ENCODE measurements at places on chromosomes 6 and 20.

GRCh38 chr20:57476084-57476526 lies 48.8 kb downstream of the CTCFL start:
- DNase-seq, result no peak

GRCh38 chr20:10492065-10492464 lies 57.0 kb downstream of the SLX4IP start:
- no peak for DNase-seq

DNA sequence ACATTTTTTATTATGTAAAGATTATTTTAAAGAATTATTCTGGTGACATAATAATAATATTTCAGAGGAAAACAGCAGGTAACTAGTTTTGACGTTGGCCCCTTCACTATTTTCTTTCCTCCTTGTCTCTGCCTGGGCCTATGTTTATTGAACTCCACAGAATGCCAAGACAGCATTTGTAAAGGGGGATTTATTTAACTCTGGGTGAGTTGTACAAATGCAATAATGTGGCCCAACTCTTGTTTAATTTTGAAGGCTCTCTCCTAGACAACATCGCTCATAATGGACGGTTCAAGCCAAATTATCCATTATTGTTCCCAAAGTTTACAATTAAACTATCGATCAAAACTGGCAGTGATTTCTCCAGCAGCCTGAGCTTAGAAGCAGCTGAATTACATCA lies 374.3 kb upstream of the SLC35B3 start:
- no peak for DNase-seq

DNA sequence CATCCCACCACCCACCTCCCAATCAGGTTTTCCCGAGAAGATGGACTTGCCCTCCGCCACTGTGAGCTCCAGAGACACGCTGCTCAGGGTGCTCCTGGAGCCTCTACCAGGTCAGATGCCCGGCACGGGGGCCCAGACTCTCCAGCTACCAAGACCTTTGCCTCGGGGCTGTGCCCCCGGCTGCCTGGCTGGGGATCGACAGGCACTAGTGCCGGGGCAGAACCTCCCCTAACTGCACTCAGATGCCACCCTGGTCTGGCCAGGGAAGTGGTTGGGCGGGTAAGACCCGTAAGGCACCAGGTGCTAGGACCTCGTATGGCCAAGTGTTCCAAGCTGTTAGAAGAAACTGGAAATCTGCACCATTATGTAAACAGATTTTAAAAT lies 100.7 kb downstream of the ASXL1 start:
- no peak for DNase-seq

DNA sequence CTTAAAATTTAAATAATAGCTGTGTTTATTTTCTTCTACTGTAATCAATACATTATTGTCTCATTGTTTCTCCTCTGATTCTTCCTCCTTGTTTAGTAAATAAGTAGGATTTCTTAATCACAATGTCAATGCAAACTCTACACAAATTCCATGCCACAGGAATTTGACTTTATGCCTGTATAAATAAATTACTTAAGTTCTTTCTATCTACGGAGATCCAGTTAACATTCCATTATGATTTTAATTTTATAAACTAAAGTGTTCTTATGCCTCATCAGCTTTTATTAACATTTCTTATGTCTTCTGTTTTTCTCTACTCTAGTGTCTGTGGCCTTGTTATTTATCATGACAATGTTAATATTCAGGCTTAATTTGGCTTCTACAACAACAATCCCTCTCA lies 1169.2 kb downstream of the GRIK2 start:
- DNase-seq, result no peak

DNA sequence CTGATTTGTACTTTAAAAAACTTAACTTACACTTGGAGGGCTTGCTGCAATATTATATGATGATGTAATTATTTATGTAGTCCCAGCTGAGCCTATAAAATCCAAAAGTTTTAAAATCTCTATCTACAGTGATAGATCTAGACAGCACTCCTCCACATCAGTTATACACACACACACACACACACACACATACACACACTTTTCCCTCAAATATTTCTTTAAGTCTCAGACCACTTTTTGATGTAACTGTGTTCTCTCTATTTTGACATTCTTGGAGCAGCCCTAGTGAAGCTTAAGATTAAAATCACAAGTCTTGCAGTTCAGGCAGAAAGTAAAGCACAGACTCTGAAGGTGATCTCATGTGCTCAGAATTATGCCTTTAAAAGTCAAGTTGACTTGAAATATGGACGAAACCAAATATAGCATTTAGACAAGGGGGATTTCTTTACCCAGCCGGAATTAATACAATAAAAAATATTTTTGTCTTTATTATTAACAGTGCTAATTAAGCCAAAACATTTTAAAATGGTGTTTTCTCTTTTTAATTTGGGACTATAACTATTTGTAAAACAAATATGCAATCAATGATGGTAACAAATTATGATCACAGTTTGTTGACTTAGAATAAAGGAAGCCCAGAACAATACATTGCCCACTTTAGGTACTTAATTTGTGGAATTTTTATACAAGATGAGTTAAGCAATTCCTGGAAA lies 63.5 kb upstream of the TMEM30A start:
- no peak for DNase-seq

DNA sequence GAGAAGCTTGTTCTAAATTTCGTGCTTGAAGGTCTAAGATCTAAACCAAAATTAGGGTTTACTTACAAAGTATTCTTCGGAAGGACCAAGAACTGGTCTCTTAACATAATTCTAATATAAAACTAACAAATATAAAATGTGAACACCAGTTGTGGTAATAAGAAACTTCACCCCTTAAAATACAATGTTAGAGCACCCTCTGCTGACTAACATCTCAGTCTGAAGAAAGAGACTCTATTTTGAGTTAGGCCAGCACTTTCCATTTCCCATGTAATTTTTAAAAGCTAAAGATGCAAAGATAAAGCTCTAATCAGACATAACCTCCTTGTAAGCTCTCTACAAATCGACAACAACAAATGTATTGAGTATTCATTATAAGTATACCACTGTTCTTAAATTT lies 24.6 kb downstream of the ATG5 start:
- DNase-seq, result no peak

GRCh38 chr20:21286775-21287174 lies 16.4 kb upstream of the XRN2 start:
- no peak for DNase-seq

GRCh38 chr20:41247523-41248367 lies 69.8 kb downstream of the ZHX3 start:
- DNase-seq, result no peak

DNA sequence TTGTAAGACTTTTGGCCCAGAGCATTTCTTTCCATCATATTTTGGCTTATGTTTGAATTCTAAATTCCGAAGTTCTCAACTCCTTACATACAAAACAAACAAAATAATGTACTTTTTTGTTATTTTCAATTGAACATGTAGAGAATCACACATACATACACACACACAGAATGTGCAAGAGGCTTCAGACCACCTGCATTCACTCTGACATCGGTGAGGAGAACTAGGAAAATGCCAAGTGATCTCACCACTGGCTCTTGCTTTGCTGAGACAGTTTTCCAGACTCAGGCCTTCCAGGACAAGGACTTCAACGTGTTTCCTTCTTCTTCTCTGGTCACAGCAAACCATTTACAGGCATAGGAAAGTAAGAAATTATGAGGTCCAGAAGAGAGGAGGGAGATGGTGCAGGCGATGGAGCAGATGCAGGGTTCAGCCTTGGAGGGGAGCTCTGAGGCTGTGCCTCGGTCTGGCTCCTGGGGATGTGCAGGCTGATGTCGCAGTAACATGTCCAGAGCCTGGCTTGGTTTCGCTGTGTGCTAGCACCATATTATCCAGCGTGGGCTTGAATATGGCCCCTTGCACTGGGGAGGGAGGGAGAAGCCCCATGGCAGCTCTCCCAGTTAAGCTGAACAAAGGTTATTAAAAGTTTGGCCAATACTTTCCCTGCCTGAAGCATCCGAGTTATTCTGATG lies 93.4 kb downstream of the DACT2 start:
- no peak for DNase-seq

DNA sequence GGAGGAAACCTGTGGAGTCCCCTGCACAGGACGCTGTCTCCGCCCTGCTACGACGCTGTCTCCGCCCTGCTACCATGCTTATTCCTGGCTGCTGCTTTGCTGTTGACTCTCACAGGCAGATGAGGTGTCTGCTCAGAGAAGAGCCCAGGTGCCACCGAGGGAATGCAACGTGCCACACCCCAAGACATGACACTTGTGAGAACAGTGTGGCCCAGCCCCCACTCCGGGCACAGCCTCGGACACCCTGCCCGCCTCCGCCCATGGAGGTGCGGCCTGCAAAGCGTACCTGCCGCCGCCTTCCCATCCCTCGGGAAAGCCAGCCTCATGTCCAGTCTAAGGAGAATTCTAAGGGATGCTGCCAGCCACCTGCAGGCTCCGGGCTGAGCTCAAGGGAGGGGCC lies 15.6 kb upstream of the MRGBP start:
- DNase-seq, result no peak

DNA sequence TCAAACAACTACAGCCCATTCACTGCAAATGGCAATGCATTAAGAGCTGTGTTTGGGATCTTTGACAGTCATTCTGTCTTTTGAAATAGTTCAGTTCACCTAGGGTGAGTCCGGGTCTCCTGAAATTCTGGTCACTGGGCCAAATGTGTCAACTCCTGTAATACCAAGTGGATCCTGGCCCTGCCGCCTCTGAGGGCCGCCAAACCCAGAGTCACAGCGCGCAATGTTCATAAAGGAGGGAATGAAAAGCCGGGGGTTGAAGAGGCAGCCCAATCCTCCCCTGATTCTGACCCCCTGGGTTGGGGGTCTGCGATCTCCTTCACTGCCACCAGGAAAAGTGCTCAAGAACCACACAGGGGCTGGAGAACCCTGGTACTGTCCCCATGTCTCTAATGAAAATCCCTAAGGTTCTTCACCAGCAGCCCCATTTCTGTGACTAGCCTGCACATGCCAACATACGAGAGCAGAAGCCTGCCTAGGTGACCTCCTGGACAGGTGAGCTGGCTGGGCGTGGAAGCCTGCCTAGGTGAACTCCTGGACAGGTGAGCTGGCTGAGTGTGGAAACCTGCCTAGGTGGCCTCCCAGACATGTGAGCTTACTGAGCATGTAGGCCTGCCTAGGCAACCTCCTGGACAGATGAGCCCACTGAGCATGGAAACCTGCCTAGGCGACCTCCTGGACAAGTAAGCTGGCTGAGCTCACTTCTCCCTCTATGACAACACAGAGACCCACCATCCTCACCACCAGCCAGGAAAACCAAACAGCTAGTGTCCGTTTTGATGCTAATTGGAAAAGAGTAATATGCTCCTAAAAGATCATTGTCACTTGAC lies 16.1 kb upstream of the APMAP start:
- DNase-seq, result no peak

GRCh38 chr6:38580030-38580429 lies 59.7 kb downstream of the BTBD9 start:
- no peak for DNase-seq

- no peak for DNase-seq
These were observed 56.5 kb upstream of the MCHR2 start for GRCh38 chr6:100050550-100050949.

DNA sequence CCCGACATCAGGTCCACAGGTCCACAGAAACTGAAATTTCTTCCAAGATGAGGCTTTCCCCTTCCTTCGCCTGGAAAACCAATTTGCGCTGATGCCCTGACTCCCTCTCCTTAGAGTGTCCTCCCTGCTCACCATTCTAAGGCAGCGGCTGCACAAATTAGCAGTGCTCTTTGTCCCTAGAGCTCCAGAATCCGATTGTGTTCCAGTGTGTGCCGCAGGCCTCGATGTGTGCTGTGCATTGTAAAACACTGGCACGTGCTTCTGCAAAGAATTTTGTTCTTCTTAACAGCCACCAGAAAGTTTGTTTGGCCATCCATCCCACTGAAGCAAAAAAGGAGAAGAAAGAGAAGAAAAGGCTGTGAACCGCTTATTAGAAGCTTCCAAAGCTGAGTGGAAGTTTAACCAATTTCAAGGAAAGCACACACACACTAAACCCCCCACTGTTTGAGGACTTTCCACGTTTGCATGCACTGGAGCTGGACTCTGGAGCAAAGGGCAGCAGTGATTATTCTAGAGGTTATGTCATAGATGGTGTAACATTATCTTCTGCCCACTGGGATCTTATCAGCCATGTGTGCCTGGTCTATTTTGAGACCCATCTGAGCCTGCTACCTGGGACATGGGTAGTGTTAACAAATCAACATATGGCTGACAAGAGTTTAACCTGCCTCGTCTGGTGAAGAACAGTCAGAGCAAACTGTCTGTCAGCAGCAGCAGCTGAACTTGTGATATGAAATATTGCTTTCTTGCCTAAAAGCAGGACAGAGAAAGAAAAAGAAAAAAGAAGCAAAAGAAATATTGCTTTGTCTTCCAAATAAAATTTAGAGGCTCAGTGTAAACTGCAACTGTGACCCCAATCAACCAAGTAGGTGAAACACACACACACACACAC lies 64.9 kb upstream of the RREB1 start:
- no peak for DNase-seq

GRCh38 chr6:123802351-123802696 lies 1.3 kb upstream of the NKAIN2 start:
- DNase-seq, result no peak

DNA sequence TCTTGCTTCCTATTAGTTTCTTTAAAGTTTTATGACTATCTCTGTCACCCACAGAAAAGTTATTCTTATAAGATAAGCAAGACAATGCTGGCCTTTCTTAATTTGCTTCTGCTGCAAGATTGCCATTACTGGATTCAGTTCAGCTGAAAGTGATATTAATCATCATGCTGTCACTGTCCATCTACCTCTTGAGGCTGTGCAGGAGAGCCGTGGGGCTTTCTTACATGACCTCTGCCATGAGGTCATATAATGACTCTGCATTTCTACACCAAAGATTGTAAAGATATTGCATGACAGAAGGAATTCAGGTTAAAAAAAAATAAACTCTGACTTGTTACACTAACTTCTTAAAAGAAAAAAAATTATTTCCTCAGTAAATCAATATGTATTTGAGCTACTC lies 106.9 kb downstream of the TRDN start:
- DNase-seq, result no peak

- no peak for DNase-seq
These were observed 98.5 kb downstream of the CARMIL1 start for GRCh38 chr6:25377664-25378063.

DNA sequence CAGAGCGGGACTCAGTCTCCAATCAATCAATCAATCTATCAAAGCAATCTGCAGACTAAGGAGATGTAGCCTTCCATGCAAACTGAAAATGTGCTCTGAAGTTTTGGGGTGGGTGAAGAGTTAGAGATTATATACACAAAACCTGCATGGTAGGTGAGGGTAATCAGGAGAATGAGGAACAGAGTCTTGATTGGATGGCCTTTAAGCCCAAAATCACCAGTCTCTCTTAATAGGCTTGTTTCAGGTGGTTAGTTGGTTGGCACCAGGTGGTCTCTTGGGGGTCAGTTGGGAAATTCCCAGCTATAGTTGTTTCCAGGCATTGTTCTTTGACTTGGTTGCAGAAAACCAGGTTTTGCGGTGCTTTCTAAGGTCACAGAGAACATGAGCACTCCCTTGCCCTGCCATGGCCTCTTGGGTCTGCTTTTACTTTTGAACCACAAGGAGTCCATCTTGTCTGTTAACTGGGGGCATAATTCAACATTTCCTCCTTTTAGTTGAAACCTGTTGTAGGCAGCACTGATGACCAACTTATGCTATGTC lies 33.3 kb upstream of the EIF2S2 start:
- DNase-seq, result no peak

- no peak for DNase-seq
These were observed 28.2 kb downstream of the MYT1 start for GRCh38 chr20:64192406-64192805.

All from NCI-H1930 (cell line).